ENCODE measurements at places on chromosomes 1 and 21. TPM values are rescaled to one million over a fixed set of nuclear protein-coding genes. Genes with fewer than 3 reads are reported as not detected.

The PTPRC gene
- 3.4 TPM for total RNA-seq

GRCh38 chr1:47188791-47189785, 748 bp downstream of the PDZK1IP1 start:
- DNase-seq = no peak

DNA sequence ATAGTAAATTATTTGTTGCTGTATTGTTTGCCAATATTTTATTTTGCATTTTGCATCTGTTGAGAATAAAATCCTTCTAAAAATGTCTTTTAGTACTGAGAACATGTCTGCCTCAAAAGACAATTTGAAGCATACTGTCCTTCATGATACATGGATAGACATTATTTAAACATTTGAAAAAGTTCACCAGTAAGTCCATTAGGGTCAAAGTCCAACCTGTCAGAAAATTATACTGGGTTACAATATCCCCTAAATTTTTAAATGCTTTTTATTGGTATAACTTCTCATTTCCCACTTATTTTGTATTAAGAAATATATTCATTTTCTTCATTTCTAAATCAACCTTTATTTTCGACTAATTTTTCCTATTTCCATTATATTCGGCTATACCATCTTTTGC, 9.3 kb downstream of the CHML start:
- DNase-seq = no peak

- no peak for DNase-seq
Observed at GRCh38 chr21:34548781-34549376, 36.9 kb upstream of the KCNE1 start.

DNA sequence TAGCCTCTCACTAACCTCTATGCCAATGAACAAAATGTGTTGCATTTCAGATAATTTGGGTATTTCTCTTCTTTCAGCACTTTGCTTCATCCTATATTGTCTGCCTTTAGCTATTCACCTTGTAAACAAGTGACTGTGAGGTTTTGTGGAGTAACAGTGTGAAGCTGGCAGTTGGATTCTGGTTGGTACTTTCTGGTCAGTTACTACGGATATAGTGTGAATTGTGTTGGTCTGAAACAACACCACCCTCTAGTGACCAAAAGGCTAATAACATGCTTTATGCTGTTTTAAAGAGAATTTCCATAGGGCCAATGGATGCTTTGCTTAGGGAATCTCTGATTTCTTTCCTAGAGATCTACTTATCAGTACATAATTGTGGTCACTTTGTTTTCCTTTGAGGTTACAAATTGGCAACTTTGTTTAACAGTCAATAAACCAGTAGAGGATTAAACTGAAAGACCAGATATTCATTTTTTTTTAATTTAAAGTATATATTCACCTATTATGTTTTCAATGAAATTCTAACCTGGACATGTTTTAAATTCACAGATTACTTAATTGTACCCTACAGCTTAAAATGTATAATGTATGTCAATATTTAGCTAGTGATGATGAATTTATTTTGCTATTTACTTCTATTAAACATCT, 2.5 kb upstream of the PTGER3 start:
- DNase-seq = no peak

The RPTN gene
- total RNA-seq = not detected

DNA sequence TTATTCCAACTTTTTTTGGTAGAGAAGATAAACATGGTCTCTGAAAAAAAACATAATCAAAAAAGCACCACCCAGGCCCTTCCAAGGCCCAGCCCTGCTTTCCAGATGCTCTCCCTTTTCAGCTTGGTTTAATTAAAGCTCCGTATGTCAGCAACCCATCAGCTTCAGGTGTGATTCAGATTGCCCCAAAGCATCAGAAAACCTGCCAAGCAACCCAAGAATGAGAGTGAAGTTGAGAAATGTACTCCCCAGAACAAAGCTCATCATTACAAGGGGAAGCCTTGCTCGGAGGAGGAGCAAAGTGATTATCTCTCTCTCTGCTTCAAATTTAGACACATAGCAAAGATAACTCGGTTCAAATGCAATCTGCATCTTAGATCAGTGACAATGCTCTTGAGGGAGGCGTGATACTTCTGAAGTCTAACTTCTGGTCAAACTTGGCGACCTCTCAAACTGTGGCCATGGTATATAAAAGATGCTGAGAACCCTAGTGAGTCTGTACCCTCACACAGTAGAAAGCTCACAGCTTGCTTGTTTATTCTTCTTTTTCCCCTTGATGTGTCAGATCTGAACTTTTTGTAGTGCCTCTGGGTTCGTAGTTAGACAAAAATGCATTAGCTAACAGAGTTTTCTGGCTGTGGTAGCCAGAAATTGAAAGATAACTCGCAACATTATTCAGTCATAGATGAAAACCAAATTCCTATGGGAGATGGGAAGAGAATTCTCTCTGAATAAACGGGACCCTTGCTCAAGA, 63.3 kb upstream of the ZC3H11B start:
- DNase-seq = no peak

The LY9 gene
- not detected for total RNA-seq

All from heart left ventricle (tissue), 16 donors.